A549 (cell line): ENCODE measurements at places on chromosomes 5 and 9. TPM values are rescaled to one million over a fixed set of nuclear protein-coding genes. Genes with fewer than 3 reads are reported as not detected.

SNX18 gene
- 6.5 to 7.5 TPM (median 7.1 TPM) in 3 replicates for polyA plus RNA-seq

CDX1 gene
- not detected in 3 replicates for polyA plus RNA-seq

MCTP1 gene
- polyA plus RNA-seq, result 3.2 to 5.4 TPM (median 3.8 TPM) in 3 replicates

ADAMTS6 gene
- polyA plus RNA-seq, result 0.18 to 0.51 TPM (median 0.22 TPM) in 3 replicates

GRCh38 chr5:169723103-169723831, 86.2 kb downstream of the DOCK2 start:
- DNase-seq, result no peak

DNA sequence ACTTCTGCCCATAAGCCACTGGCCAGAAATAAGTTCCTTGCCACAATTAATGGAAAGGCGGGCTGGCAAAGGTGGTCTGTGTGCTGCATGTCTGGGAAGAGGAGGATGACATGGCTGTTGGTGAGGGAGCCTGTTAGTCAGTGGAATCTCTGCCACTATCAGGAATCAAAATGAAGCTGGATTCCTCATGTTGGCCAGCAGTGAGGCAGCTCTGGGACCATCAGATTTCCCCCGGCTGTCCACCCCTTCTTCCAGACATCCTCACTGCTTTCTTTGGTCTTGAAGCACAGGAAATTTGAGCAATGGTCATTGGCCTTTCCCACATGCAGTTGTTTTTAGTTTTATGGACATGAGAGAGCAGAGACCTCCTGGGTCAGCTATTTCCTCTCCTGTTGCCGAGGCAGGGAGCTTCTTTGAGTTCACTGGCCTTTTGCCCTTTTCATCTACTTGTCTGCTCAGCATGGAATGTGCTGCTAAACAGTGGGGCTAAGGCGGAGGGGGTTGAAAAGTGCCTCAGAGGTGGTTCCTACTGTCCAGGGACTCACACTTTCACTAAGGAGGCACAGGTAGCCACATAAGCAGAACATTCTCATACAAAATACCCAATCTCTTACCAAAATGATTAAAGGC, 34.8 kb upstream of the NEURL1B start:
- DNase-seq, result no peak

- peak; percentile 31 for DNase-seq
Measured at GRCh38 chr9:32395510-32396216, 11.2 kb downstream of the ACO1 start.

GRCh38 chr9:128245421-128246151, 30.2 kb downstream of the GOLGA2 start:
- DNase-seq, result no peak

DNA sequence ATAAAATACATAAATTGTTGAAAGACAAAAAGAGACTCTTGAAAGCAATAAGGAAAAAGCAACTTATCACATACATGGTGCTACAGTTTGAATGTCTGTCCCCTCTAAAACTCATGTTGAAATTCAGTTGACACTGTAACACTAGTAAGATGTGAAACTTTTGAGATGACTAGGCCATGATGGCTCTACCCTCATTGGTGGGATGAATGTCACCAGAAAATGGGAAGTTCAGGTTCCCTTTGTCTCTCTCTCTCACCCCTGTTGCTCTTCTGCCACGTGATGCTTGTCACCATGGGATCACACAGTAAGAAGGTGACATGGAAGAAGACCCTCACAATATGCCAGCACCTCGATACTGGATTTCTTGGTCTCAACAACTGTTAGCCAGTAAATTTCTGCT, 50.3 kb upstream of the SPTLC1 start:
- DNase-seq, result no peak

GRCh38 chr9:88998911-88999310, 7.6 kb downstream of the S1PR3 start:
- DNase-seq, result no peak

GRCh38 chr9:69970001-69970533, 73.6 kb upstream of the MAMDC2 start:
- no peak for DNase-seq

DNA sequence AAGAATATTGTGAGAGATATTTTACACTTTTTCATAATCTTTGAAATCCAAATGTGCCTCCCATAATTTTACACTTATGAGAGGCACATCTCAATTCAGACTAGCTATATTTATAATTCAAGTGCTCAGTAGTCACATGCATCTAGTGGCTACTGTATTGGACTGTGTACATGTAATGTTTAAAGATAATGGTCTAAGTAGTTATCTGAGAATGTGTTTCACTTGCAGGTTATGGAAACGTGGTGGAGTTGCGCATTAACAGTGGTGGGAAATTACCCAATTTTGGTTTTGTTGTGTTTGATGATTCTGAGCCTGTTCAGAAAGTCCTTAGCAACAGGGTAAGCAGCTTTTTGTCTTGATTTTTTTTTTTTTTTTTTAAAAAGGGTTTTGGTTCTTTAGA, 28.8 kb downstream of the G3BP1 start:
- DNase-seq, result no peak
